IPS-NIHi11 (cell line): ENCODE measurements at places on chromosomes 3 and 15.
A peak's percentile ranks its signal among the peaks of the same experiment; 100 is the strongest.

DNA sequence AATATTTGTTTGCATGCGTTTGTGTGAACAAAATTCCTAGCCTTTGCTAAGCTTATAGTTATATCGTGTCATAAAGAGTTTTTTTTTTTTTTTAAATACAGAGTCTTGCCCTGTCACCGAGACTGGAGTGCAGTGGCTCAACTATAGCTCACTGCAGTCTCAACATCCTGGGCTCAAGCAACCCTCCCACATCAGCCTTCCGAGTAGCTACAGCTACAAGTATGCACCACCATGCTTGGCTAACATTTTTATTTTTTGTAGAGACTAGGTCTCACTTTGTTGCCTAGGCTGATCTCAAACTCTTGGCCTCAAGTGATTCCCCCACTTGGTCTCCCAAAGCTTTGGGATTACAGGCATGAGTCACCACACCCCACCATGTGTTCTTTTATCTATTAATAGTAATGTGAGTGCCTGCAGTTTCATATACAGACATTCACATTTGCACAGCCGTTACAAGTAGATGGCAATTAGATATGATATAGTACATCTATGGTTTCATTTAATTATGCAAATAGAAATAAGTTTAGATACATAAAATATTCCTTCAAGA is 848.6 kb downstream of the PDCD6IP start:
- no peak for DNase-seq

DNA sequence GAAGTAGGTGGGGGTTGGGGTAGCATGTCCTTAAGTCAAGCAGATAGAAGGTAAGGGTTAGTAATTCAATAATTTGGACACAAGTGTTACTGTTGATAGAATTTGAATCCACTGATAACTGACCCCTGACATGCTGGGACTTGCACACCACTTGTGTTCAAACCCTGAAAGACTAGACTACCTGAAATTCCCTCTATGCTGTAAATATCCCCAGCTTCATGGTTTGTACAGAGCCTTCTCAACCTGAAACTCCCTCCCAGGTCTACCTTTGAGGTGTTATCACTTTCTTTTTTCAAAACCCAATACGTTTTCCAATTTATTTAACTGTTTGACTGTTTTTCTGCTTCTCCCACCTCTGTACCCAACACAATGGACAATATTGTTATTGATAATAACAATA is 459.6 kb downstream of the NLGN1 start:
- no peak for DNase-seq

DNA sequence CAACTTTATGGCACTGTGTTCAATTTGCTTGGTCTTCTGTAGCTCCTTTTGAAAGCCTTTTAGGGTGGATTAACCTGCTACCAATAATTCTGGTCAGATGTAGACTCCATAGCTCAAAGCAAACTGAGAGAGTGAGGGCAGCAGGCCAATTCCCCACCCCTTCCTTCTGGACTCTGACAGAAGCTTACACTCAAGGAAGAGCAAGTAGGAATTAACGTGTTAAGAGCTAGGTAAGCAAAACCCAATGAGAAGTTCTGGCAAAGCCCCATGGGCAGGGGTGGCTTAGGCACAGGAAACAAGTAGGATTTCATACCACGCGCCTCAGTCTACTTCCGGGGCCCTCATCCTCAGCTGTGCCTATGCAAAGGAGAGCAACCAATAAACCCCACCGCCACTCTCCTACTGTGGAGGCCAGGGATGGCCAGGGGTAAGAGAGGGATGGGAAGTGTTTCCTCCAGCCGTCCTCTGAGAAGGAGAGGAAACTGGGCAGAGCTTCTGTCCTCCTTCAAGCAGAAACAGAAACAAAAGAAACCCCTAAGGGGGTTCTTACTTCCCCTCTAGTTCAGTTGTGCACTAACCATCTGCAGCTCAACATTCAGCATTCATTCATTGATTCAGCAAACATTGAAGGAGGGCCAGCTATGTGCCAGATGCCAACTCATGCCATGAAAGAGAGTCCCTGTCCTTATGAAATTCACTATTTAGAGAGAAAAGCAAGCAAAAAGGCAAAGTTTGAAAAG is 12.6 kb downstream of the CCR5 start:
- DNase-seq = no peak

DNA sequence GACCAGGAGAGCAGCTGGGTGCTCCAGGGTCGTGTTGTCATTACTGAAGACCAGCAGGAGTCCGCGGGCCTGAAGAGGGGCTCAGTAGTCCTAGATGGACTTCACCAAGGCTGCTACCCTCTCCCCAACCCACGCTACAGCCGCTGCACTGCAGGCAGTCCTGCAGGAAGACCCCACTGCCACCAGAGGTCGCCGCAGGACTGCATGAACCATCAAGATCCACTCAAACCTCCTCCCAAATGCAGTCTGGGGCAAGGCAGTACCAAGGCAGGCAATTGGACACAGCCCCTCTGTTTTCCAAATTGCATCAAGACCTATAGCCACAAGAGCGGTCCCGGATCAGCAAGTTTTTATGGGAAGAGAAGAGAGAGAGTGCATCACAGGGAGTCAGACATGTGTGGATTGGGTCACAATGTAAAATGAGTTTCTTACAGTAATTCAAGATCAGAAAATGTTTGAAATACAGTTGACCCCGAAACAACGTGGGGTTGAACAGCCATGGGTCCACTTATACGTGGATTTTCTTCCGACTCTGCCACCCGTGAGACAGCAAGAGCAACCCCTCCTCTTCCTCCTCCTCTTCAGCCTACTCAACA is 46.7 kb downstream of the DZIP1L start:
- DNase-seq = peak; percentile 92

- DNase-seq = no peak
Measured at GRCh38 chr15:31517711-31518110, 191.1 kb downstream of the KLF13 start.

DNA sequence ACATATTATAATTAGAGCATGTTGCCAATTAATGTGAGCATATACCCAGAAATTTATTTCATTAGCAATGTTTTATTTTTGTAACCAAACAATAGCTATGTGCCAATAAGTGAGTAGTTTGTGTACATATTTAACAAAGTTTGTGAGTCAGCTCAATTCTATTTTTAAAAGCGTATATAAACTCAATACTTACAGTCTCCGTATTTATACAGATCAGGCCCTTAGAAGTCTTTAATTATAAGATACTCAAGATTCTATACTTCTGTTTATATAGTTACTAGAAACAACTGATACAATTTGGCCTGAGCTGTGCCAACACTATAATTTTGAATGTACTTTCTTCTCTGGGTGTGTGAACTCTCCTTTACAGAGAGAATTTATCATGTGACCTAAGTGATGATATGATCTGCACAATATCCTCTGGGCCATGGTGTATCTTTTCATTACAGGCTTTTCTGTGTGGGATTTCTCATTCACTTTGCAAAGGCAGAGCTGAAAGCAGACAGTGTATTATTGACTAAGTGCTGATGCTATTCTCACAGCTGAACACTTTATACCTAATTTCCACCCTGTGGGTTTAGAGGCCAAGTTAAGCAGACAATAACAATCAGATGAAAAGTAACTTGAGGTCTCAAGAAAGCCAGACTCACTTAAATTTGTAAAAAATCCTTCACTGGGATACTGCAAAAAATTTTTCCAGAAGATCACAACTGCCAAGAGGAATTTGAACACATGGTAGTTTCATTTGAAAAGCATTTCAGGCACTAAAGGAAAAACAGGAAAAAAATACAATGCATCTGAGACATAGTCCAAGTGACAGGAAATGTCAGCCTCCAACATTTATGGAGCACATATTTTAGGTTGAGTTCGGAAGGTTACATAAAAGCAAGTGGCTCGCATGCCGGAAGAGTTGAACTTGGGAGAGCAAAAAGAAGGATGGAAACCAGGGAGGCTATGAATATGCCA is 277.9 kb upstream of the SEMA6D start:
- DNase-seq = no peak

GRCh38 chr15:25939122-25939521 is 76.0 kb upstream of the ATP10A start:
- no peak for DNase-seq

DNA sequence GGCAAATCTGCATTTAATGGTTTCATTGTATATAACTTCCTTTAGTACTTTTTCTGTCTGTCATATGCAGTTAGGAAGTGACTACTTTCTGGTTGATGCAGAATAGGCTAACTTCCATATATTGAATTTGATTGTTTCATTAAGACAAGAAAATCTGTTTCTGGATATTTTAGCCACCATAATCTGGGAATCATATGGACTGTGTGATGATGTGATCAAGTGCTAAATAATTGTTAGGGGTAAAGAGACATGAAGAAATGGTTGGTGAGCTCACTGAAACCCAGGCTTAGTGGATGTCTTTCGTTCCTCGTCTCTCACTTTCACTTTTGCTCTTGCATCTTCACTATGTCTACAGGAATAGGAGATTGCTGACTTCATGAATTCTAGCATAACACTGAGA is 3.5 kb upstream of the MNS1 start:
- DNase-seq = no peak

DNA sequence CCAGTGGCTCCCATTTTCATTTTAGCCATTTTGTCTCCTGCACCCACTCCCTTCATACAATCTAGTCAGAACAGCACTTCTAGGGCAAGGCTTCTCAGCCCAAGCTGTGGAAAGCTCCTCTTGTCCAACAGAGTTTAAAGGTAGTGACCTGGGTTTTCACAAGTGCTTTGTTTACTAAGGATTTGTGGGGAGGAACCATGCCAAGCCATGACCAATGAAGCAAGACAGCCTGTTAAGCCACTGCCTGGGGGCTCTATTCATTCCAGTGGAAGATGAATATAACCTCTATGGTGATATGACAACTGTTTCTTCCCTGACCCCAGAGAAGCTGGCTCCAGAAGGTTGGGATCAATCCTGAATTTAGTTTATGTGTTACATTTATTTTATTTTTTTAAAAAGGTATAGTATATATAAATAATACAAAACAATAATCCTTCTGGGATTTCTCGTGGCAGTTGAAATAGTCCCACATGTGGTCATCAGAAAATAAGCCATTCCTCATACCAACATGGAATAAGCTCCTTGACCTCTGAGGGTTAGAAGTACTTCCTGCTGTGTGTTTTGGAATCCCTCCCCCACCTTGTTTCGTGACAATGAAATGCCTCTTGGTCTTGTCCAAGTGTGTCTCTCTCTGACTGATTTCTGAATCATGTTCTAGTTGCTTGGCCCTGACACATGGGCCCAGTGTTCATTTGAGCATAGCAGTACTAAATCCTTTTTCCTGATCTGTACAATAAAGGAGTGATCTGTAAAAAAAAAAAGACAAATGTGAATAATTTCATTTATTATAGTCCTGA is 13.3 kb upstream of the THUMPD3 start:
- peak; percentile 17 for DNase-seq

- peak; percentile 33 for DNase-seq
Measured at GRCh38 chr3:34683851-34684250, 885.4 kb downstream of the PDCD6IP start.

DNA sequence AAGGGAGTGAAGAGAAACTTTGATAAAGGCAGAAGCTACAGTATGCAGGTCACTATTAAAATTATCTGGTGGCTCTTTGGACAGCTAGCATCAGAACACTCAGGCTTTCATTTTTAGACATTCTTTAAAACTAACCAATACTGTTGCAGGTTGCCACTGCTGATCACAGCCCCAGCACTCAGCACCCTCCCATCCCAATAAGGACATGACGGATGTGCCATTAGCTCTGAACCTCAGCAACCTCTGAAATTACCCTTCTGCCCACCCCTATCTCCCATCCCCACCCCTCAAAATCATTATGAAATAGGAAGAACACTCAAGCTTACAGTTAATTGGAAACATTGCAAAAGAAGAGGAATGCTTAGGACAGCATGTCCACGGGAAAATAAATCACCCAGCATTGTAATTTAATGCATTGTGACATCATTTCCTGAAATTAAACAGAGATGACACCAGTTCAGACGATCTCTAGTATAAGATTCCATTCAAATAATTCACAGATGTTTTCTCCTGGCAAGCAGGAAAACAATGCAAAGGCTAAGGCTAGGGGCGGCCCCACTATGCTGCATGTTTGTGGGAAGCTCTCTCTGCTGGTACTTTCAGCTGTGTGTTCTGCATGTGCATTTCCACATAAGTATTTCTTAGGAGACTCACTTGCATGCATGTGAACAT is 71.6 kb downstream of the MEIS2 start:
- DNase-seq = no peak

DNA sequence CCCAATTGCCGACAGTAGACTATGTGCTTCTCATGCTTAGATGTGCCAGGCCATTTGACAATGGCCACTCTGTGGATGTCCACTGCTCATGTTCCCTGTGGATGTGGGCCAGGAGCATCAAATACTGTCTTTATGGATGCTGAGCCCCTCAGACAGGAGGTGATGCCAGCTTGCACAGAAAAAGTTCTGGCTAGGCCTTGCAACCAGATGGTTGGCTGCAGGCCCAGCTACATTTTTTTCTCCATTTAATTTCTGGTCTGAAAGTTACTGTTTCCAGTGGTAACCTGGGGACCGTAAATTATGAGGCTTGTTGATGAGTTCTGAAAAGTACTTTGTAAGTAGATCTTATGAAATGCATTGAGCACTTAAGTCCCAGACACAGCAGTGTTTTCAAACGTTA is 228.5 kb downstream of the CHL1 start:
- no peak for DNase-seq

DNA sequence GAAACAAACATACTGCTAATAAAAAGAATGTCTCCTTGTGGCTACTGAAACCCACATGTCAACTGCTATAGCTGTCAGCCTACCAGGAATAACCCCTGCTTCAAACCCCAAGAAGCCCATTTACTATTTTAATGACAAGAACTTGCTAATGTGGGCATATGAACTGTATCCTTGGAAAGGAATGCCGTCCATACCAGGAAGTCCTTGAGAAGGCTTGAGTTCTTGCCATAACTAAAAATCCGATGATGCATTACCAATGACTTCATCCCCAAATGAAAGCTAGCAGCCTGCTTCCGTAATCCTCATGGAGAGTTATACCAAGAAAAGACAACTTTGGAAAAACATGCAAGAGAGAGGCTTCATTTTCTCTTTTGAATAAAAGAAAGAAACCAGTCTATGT is 34.8 kb downstream of the MINDY4B start:
- no peak for DNase-seq

DNA sequence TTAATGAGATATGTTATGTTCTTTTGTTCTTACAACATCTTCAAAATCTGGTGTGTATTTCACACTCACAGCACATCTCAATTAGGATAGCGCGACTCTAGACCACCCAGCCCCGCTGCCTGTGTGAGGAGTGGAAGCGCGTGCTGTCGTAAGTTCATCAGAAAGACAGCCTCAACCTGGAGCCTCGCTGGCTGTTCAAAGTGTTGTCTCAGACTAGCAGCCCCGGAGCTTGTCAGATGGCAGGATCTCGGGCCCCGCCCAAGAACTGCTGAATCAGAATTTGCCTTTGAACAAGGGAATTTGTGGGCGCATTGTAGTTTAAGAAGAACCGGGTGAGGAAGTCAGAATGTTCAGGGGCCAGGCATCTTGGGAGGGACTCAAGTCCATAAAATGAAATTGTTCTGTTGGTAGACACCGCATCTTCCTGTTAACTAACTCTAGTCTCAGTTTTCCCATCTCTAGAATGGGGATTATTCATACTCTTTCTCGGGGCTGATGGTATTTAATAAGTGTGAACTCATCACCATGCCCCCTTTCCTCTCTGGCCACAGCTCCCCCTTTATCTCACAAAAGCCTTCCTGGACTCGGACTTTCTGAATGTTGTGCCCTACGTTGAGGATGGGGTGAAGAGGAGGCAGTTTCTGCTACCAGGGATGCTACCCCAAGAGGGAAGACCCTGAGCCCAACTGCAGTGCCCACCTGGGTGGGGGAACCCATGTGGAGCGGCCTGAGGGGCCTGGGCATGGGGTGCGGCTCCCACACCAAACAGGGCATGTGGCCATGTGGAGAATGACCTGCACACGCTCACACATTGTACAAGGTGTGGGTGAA is 40.4 kb downstream of the BHLHE40 start:
- no peak for DNase-seq
